ENCODE measurements at places on chromosomes 3 and 15.

GRCh38 chr3:24480497-24480896 lies 14.2 kb downstream of the THRB start:
- no peak overlapping the region for H3K27ac ChIP-seq
- H3K4me3 ChIP-seq, result no peak overlapping the region

- H3K27ac ChIP-seq, result no peak overlapping the region
- peaks cover 37% of the 10 kb centered on the region for H3K36me3 ChIP-seq
- H3K4me1 ChIP-seq, result peaks cover 17% of the 10 kb centered on the region
- peaks cover 6% of the 10 kb centered on the region for H3K27me3 ChIP-seq
- DNase-seq, result no peak
Measured at GRCh38 chr15:40034186-40034946, 4.6 kb downstream of the SRP14 start.

GRCh38 chr3:72782521-72782920 lies 65.7 kb downstream of the SHQ1 start:
- H3K4me1 ChIP-seq, result peaks cover 5% of the 10 kb centered on the region
- no peaks in the 10 kb centered on the region for H3K27me3 ChIP-seq
- H3K36me3 ChIP-seq, result no peaks in the 10 kb centered on the region

- H3K36me3 ChIP-seq, result peaks cover 24% of the 10 kb centered on the region
- DNase-seq, result no peak
- H3K27ac ChIP-seq, result no peak overlapping the region
Measured at GRCh38 chr15:84852212-84852611, 32.2 kb upstream of the SLC28A1 start.

GRCh38 chr3:123341871-123342630 lies 106.8 kb downstream of the ADCY5 start:
- no peak overlapping the region for H3K4me3 ChIP-seq
- peaks cover 14% of the 10 kb centered on the region for H3K4me1 ChIP-seq
- DNase-seq, result no peak
- H3K27ac ChIP-seq, result no peak overlapping the region

- DNase-seq, result no peak
- H3K36me3 ChIP-seq, result peaks cover 5% of the 10 kb centered on the region
- H3K4me3 ChIP-seq, result peak overlapping the region; percentile 60
- H3K27me3 ChIP-seq, result peaks cover 11% of the 10 kb centered on the region
- H3K27ac ChIP-seq, result no peak overlapping the region
Measured at GRCh38 chr3:148990236-148990635, 1.1 kb upstream of the GYG1 start.

GRCh38 chr3:50652709-50653108 lies 22.0 kb upstream of the DOCK3 start:
- H3K36me3 ChIP-seq, result no peaks in the 10 kb centered on the region
- H3K27ac ChIP-seq, result no peak overlapping the region
- H3K27me3 ChIP-seq, result peaks cover 10% of the 10 kb centered on the region
- H3K4me3 ChIP-seq, result no peak overlapping the region

DNA sequence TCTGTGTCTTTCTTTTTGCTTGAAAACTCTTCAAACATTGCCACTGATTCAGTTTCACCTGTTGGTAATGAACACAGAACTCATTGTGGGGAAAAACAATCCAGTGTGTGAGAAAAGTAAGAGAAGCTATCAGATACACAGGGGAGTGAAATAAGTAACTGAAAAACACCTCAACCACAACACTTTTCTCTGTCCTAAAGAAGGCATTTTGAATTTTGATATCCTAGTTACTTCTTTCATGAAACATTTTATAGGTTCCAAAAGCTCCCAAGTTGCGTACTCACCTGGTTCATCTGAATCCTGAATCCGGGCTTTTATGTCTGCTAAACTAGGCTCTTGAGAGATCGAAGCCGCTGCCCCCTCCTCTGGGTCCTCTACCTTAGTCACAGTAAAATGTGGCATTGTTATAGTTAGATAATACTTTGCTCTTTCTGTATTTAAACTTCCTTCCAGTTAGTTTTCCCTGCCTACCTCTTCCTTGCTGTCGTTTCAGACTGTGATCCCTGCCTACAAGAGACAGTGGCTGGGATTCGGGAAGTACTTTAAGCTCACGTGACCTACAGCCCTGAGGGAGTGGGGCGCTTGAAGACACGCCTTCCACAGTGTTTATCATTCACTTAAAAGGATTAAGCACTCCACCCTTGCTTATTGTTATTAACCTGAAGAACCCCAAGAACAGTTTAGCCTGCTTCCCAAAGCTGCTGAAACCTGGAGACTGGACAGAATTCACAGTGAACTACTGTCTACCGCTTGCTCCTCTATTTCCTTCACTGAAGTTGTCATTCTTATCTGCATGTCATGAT lies 19.1 kb downstream of the SLC12A6 start:
- H3K27me3 ChIP-seq, result no peaks in the 10 kb centered on the region
- H3K27ac ChIP-seq, result peak overlapping the region; percentile 92
- H3K4me3 ChIP-seq, result peak overlapping the region; percentile 90
- DNase-seq, result peak; percentile 21

GRCh38 chr3:139353920-139354556 lies 10.2 kb downstream of the MRPS22 start:
- H3K36me3 ChIP-seq, result peaks cover 44% of the 10 kb centered on the region
- peaks cover 31% of the 10 kb centered on the region for H3K4me1 ChIP-seq
- no peak overlapping the region for H3K27ac ChIP-seq
- no peaks in the 10 kb centered on the region for H3K27me3 ChIP-seq
- no peak overlapping the region for H3K4me3 ChIP-seq

DNA sequence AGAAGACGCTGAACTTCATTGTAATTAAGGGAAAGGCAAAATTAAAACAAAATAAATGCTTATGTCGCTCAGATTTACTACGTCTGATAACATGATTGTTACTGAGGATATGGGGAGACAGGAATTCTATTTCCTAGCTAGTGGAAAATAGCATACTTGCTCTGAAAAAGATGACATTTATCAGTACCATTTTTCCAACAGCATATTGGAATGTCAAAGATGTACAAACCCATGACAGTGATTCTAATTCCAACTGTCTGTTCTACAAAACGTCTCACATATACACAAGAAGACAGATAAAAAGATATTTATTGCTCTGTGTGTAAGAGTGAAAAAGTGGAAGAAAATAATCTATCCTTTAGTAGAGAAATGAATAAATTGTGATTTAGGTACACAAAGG lies 93.9 kb upstream of the ABHD17C start:
- H3K36me3 ChIP-seq, result no peaks in the 10 kb centered on the region
- peaks cover 5% of the 10 kb centered on the region for H3K4me1 ChIP-seq
- no peak overlapping the region for H3K27ac ChIP-seq
- no peaks in the 10 kb centered on the region for H3K27me3 ChIP-seq

GRCh38 chr15:71136793-71137518 lies 21.7 kb downstream of the THSD4 start:
- H3K27ac ChIP-seq, result no peak overlapping the region
- no peak overlapping the region for H3K4me3 ChIP-seq
- H3K4me1 ChIP-seq, result peaks cover 2% of the 10 kb centered on the region

DNA sequence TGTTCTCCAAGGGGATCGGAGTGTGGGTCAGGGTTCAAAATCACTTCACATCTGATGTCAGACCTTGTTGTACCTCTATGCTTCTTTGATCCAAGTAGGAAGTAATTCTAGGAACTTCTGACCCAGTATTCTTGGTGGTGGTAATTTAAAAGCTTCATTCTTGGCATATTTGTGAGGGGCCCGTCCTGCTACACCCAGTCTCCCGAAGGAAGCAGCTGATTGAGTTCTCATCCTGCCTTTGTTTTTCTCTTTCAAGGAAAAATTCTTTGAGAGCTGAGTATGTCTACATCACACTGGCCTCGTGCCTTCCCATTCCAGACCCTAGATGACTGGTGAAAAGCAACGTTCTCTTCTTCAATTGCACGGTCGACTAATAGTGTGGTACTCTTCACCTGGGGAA lies 234.4 kb upstream of the TPRG1 start:
- peaks cover 9% of the 10 kb centered on the region for H3K36me3 ChIP-seq
- no peak overlapping the region for H3K4me3 ChIP-seq
- H3K4me1 ChIP-seq, result peaks cover 36% of the 10 kb centered on the region

DNA sequence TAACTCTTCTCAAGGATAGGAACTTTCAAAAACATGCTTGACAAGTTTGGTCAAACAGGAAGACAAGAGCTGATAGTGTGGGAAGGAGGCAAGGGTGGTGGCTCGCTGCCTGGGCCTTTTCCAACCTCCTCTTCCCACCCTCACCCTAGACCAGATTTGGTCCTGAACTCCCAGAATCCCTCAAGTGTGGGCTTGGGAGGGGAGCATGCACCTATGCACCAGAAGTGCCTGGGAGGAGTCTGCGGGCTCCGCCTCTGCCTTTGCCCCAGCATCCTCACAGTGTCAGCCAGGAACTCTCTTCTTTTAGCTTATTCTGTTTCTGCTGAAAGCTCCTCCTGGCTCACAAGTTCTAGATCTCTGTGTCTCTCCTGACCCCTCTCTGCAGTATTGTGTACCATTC lies 126.2 kb upstream of the MRPS22 start:
- H3K27ac ChIP-seq, result no peak overlapping the region
- H3K4me3 ChIP-seq, result no peak overlapping the region
- H3K36me3 ChIP-seq, result no peaks in the 10 kb centered on the region

DNA sequence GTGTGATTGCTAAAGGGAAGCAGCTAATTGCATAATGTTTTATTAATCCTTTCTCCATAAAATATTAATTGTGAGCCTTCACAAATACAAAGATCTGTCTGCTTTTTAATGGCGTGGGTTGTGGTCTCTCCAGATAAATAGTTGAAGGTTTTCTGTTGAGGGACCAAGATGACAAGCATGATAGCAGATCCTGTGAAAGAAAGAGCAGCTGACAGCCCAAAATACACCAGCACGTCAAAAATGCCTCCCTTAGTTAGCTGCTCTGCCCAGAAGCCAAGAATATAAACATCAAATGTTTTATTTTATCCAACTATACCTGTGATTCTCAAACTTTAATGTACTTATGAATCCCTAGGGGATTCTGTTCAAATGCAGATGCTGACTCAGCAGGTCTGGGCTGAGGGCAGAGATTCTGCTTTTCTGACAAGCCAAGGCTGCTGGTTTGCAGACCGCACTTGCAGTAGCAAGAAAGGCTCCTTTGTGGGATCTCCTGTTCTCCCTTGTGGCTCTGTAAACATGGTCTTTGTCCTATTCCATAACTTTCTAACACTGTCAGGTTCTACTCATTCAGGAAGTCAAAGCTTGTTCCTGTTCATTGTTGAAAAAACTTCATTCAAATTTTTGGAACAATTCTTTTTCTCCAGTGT lies 119.1 kb upstream of the SLC25A36 start:
- H3K4me3 ChIP-seq, result no peak overlapping the region
- peaks cover 2% of the 10 kb centered on the region for H3K27me3 ChIP-seq
- H3K36me3 ChIP-seq, result no peaks in the 10 kb centered on the region
- H3K27ac ChIP-seq, result no peak overlapping the region

DNA sequence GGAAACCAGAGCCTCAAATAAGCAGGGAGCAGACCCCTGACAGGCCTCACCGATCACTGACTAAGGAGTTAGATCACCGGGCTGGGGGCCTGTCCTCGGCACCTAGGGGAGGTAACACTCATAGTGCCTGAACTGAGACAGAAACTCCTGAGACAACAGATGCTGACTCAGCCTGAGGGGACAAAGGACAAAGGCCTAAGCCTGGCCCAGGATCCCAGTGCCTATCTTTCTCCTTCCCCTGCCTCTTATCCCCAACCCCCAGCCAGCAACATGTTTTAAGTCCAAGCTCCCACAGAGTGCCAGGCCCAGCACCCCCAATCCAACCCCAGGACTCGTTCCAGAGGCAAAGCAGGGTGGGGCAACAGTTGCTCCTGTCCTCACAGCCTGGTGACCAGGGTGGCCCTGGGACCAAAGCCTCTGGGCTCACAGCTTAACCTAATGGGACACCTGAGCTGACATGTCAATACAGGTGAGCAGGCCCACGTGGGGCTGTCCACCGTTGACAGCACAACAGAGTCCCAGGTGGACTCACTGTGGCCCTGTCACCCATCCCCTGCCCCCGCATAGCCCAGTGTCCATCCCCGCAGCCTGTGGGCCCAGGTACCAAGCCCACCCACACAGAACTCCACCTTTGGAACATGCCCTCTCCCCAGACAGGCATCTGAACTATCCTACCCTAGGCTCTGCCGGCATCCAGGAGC lies 37.4 kb downstream of the ADCY5 start:
- DNase-seq, result no peak
- no peak overlapping the region for H3K27ac ChIP-seq

DNA sequence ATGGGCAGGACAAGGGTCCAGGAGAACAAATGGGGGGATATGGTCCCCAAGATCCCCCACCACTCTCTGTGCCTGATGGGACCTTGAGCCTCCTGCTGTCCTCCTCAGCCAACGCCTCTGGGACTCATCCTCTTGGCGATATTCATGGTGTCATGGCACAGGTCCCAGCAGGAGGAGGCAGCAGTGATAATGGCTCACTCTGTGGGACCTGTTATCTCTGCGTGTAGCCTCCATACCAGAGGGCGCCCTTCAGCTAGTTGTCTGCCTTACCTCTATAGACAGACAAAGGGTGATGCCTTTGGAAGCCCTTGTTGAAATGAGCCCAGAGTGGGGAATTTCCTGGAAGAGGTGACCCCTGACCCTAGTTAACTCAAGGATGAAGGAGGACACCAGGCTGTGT lies 7.4 kb downstream of the ZBTB47 start:
- no peak for DNase-seq
- no peak overlapping the region for H3K4me3 ChIP-seq
- H3K27ac ChIP-seq, result no peak overlapping the region
- H3K27me3 ChIP-seq, result peaks cover 28% of the 10 kb centered on the region

DNA sequence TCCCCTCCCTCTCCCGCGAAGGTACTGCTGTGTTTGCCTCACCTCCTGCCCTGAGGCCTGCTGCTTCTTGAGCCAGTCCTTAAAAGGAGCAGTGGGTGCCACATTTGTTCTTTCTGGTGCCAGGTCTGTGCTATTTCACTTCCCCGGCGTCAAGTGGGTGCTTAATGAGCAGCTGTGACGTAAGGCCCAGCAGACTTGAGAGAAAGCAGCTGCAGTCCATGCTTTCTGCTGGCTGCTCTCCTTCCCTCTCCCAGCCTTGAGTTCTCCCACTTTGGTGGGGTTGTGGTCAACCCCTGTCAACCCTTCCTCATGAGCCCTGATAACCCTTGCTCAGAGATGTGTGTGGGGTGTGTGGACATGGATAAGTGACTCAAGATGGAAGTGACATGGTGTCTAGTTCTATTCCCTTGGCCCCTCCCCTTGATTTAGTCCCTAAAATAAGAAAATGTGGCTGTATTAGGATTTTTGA lies 6.9 kb downstream of the INAFM2 start:
- no peak for DNase-seq
- H3K36me3 ChIP-seq, result no peaks in the 10 kb centered on the region
- H3K27ac ChIP-seq, result no peak overlapping the region
- H3K4me3 ChIP-seq, result no peak overlapping the region

- no peak overlapping the region for H3K4me3 ChIP-seq
- H3K4me1 ChIP-seq, result no peaks in the 10 kb centered on the region
- DNase-seq, result no peak
- H3K27ac ChIP-seq, result no peak overlapping the region
- H3K36me3 ChIP-seq, result no peaks in the 10 kb centered on the region
Measured at GRCh38 chr3:194906229-194906629, 220.5 kb downstream of the FAM43A start.

- H3K4me3 ChIP-seq, result peak overlapping the region; percentile 89
- peaks cover 19% of the 10 kb centered on the region for H3K4me1 ChIP-seq
- peaks cover 9% of the 10 kb centered on the region for H3K27me3 ChIP-seq
- DNase-seq, result no peak
- H3K27ac ChIP-seq, result no peak overlapping the region
- peaks cover 7% of the 10 kb centered on the region for H3K36me3 ChIP-seq
Measured at GRCh38 chr15:74890665-74890960, 771 bp downstream of the MPI start.
